ENCODE measurements at places on chromosomes 5 and 9.

GRCh38 chr5:110239786-110240185 lies 486.7 kb downstream of the TMEM232 start:
- no peak overlapping the region for H3K27ac ChIP-seq
- no peaks in the 10 kb centered on the region for H3K4me1 ChIP-seq
- no peaks in the 10 kb centered on the region for H3K36me3 ChIP-seq
- DNase-seq = no peak

- H3K27me3 ChIP-seq = no peaks in the 10 kb centered on the region
- H3K4me1 ChIP-seq = no peaks in the 10 kb centered on the region
- no peak for DNase-seq
- H3K36me3 ChIP-seq = no peaks in the 10 kb centered on the region
- no peak overlapping the region for H3K4me3 ChIP-seq
- H3K27ac ChIP-seq = no peak overlapping the region
Observed at GRCh38 chr5:114447084-114447773, 85.4 kb downstream of the KCNN2 start.

DNA sequence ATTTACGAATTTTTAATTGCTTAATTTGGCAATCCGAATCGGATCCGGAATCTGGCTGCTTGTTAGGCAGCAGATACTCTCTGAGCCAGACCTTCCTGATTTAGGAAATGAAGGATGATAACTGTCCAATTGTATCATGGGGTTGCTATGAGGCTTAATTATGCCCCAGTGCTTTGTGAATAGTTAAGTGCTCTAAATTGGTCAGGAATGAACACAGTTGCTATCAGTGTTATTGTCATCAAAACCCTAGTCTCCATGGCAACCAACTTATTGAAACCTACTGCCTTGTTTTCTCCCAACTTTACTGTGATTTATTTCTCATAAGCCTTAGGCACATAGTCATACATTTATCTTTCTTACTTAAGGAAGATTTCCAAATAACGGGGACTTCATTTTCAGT lies 47.9 kb downstream of the MAMDC2 start:
- H3K4me1 ChIP-seq = peaks cover 2% of the 10 kb centered on the region
- H3K27ac ChIP-seq = no peak overlapping the region
- no peaks in the 10 kb centered on the region for H3K27me3 ChIP-seq
- no peak for DNase-seq
- no peaks in the 10 kb centered on the region for H3K36me3 ChIP-seq
- H3K4me3 ChIP-seq = no peak overlapping the region

- no peak overlapping the region for H3K27ac ChIP-seq
- H3K4me3 ChIP-seq = no peak overlapping the region
- no peaks in the 10 kb centered on the region for H3K36me3 ChIP-seq
- no peaks in the 10 kb centered on the region for H3K4me1 ChIP-seq
- DNase-seq = no peak
Observed at GRCh38 chr5:77957-78804, 13.8 kb upstream of the PLEKHG4B start.

- no peak for DNase-seq
- H3K4me3 ChIP-seq = peak overlapping the region; percentile 44
- H3K36me3 ChIP-seq = no peaks in the 10 kb centered on the region
- H3K27me3 ChIP-seq = no peaks in the 10 kb centered on the region
- H3K4me1 ChIP-seq = peaks cover 2% of the 10 kb centered on the region
- no peak overlapping the region for H3K27ac ChIP-seq
Observed at GRCh38 chr5:172641359-172642050, 442 bp downstream of the NEURL1B start.

GRCh38 chr5:149808264-149808982 lies 78.3 kb downstream of the PPARGC1B start:
- no peaks in the 10 kb centered on the region for H3K27me3 ChIP-seq
- DNase-seq = no peak
- no peak overlapping the region for H3K27ac ChIP-seq
- no peak overlapping the region for H3K4me3 ChIP-seq
- no peaks in the 10 kb centered on the region for H3K4me1 ChIP-seq

GRCh38 chr5:5481633-5482032 lies 59.2 kb downstream of the ICE1 start:
- no peaks in the 10 kb centered on the region for H3K4me1 ChIP-seq
- peaks cover 9% of the 10 kb centered on the region for H3K36me3 ChIP-seq
- DNase-seq = no peak
- no peak overlapping the region for H3K27ac ChIP-seq
- no peaks in the 10 kb centered on the region for H3K27me3 ChIP-seq
- no peak overlapping the region for H3K4me3 ChIP-seq

DNA sequence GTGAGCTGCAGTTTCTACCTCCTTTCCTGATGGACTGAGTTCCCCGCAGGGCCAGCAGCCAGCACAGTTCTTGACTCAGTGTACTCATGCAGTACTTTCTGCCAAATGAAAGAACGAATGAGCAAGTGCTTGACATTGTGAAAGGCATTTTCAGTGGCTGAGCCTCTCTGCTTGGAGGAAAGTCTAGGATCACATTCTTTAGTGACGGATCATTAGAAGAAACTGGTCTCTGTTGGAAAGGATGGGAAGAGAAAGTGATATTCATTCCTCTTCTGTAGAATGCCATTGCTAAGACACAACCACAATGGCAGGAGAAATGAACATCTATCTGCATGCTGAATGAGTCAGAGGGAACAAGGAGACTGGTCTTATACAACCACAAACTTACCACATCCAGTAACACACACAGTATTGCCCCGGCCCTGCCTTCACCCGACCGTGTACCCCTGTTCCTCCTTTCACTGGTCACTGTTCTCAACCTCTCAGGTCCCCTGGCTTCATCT lies 206.9 kb downstream of the CRB2 start:
- no peak for DNase-seq
- H3K27ac ChIP-seq = no peak overlapping the region
- no peaks in the 10 kb centered on the region for H3K27me3 ChIP-seq
- H3K36me3 ChIP-seq = no peaks in the 10 kb centered on the region
- no peaks in the 10 kb centered on the region for H3K4me1 ChIP-seq

- H3K4me3 ChIP-seq = no peak overlapping the region
- H3K27ac ChIP-seq = no peak overlapping the region
- DNase-seq = no peak
- no peaks in the 10 kb centered on the region for H3K4me1 ChIP-seq
- no peaks in the 10 kb centered on the region for H3K27me3 ChIP-seq
- no peaks in the 10 kb centered on the region for H3K36me3 ChIP-seq
Observed at GRCh38 chr5:79791843-79792242, 102.2 kb downstream of the CMYA5 start.

DNA sequence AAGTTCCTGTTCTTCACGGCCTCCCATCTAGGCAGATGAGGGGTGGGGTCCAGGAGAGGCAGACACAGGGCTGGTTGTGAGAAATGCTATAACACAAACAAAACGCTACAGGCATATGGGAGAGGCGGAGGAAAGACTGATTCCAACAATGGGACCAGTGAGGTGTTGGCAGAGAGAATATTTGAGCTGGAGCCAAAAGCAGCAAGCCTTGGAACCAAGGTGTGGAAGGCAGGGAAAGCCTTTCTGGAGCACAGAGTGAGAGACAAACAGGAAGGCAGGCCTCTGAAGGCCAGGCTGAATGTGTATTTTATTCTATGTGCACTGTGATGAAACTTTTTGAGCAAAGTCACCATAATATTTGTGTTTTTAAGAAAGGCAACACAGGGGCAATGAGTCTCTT lies 2.9 kb downstream of the ATPSCKMT start:
- H3K4me1 ChIP-seq = peaks cover 18% of the 10 kb centered on the region
- H3K4me3 ChIP-seq = no peak overlapping the region
- no peak for DNase-seq
- no peaks in the 10 kb centered on the region for H3K27me3 ChIP-seq
- H3K27ac ChIP-seq = no peak overlapping the region

DNA sequence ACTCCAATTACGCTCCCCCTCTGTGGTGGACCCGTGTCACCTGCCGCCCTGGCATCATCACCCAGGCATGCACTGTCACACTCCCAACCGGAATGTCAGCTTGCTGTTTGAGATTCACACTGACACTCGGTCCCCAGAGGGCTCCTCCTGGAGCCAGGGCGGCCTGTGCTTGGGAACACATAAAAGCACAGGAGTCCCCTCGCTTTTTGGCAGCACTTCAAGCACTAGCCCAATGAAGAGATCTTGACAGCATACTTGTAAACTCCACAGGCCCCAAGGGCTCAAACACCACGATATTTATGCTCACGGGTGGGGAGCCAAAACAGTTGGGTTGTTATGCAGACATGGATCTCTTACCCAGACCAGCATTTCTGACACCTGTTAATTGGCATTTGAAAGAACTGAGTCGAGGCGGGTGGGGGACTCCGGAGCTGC lies 90.8 kb upstream of the EGFLAM start:
- H3K27me3 ChIP-seq = no peaks in the 10 kb centered on the region
- no peaks in the 10 kb centered on the region for H3K36me3 ChIP-seq
- H3K4me1 ChIP-seq = no peaks in the 10 kb centered on the region
- no peak for DNase-seq
- no peak overlapping the region for H3K27ac ChIP-seq

GRCh38 chr9:128892221-128892921 lies 10.4 kb downstream of the LRRC8A start:
- H3K4me1 ChIP-seq = peaks cover 34% of the 10 kb centered on the region
- peaks cover 38% of the 10 kb centered on the region for H3K36me3 ChIP-seq
- no peaks in the 10 kb centered on the region for H3K27me3 ChIP-seq
- DNase-seq = no peak

GRCh38 chr9:96085491-96086143 lies 210.1 kb downstream of the ERCC6L2 start:
- no peaks in the 10 kb centered on the region for H3K27me3 ChIP-seq
- no peaks in the 10 kb centered on the region for H3K4me1 ChIP-seq
- no peak for DNase-seq
- no peak overlapping the region for H3K4me3 ChIP-seq

GRCh38 chr5:115855959-115856358 lies 14.2 kb downstream of the AP3S1 start:
- no peaks in the 10 kb centered on the region for H3K27me3 ChIP-seq
- H3K27ac ChIP-seq = no peak overlapping the region
- DNase-seq = no peak
- H3K4me1 ChIP-seq = no peaks in the 10 kb centered on the region
- no peaks in the 10 kb centered on the region for H3K36me3 ChIP-seq

DNA sequence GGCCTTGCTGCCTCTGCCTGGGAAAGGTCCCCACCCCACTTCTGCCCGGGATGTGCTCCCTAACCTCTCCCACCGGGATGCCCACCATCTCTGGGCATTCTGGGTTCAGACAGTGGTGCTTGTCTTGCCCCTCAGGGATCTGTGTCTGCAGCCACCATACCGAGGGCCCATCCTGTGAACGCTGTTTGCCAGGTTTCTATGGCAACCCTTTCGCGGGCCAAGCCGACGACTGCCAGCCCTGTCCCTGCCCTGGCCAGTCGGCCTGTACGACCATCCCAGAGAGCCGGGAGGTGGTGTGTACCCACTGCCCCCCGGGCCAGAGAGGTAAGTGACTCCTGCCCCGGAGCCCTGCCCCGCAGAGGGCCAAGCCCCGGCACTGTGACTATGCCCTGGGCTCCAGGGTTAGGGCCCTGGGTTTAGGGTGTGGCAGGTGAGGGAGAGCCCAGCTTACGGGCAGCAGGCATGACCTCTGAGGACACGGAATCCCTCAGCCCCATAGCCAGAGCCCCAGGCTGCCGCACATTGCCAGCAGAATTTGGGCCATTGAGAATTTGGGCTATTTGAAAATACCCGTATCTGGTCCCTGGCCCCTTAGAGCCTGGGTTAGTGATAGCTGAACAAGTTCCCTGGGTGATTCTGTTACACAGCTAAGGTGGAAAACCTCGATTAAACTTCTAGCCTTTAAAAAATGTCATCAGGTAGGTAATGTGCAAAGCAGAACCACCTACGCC lies 35.3 kb upstream of the AIF1L start:
- H3K4me3 ChIP-seq = no peak overlapping the region
- no peaks in the 10 kb centered on the region for H3K4me1 ChIP-seq
- H3K27me3 ChIP-seq = no peaks in the 10 kb centered on the region
- H3K36me3 ChIP-seq = no peaks in the 10 kb centered on the region

GRCh38 chr9:34611251-34611810 lies 566 bp downstream of the RPP25L start:
- peak overlapping the region; percentile 83 for H3K4me3 ChIP-seq
- no peak for DNase-seq
- no peaks in the 10 kb centered on the region for H3K27me3 ChIP-seq
- peak overlapping the region; percentile 82 for H3K27ac ChIP-seq
- peaks cover 12% of the 10 kb centered on the region for H3K4me1 ChIP-seq
